ENCODE measurements at places on chromosomes 6 and 20.
A peak's percentile ranks its signal among the peaks of the same experiment; 100 is the strongest.

DNA sequence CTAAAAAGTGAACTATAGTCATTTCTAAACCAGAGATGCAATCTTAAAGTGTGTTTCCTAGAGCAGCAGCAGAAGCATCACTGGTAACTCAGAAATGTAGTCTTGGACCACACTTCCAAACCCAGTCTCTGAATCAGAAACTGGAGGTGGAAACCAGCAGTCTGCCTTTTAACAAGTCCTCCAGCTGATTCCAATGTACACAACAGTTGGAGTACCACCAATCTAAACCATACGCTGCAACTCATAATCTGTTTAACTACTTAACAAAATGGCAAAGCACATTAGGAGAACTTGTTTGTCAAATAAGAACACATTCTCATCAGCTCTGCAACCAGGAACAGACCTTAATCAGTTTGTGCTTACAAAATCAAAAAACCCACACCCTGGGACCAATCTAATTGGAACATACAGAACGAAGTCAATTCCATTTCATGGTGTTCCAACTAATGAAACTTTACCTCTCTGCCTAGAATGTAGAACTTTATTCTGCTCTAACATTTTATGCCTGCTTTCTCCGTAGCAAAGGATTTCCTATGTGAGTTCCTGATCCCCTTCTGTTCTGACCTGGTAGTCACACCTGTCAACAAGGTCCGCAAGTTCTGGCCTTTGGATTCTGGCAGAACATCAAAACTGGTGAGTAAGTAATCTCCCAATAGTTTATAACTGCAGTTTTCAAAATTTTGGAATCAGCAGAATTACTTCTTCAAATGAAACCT is 390.4 kb downstream of the HTR1B start:
- DNase-seq, result no peak

GRCh38 chr20:37726971-37727956 is 33.4 kb downstream of the CTNNBL1 start:
- DNase-seq, result peak; percentile 73

GRCh38 chr6:159181914-159182313 is 12.7 kb downstream of the FNDC1 start:
- DNase-seq, result no peak

GRCh38 chr6:108966855-108967755 is 118.9 kb downstream of the ARMC2 start:
- DNase-seq, result peak; percentile 58

GRCh38 chr20:41183391-41183790 is 46.0 kb downstream of the PLCG1 start:
- no peak for DNase-seq

DNA sequence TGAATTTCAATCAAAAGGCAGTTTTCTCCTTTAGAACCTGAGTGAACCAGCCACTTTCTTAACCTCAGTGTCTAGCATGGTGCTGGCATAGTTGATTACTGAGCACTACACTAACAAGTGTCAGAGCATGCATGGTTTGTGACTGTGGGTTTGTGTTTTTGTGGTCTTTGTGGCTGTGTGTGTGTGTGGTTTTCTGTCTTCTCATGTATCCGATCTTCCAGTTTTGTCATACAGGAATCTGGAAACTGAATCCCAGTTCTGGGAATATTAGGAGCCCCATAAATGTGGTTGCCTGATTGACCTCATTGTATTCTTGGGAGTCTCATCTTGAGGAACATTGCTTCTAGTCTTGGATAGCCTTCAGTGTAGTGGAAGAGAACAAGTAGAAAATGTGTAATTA is 73.7 kb downstream of the ESR1 start:
- no peak for DNase-seq

DNA sequence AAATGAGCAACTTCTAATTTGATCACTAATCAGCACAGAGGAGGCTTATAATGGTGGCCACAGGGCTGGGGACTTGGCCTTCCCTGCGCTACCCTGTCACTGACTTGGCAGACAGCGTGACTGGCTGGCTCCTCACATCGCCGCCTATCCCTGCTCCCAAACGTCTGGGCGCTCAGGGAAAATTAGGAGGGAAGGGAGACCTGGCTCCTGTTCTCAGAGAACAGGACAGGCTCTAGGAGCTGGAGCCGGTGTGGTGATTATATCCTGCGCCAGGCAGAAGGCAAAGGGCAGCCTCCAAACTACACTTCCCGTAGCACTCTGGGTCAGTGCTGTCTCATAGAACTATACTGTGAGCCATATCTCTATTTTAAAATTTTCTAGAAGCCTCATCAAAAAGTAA is 53.4 kb downstream of the VEGFA start:
- DNase-seq, result no peak

- DNase-seq, result peak; percentile 42
Measured at GRCh38 chr6:112929641-112930040, 582.5 kb downstream of the RFPL4B start.

- DNase-seq, result no peak
Measured at GRCh38 chr20:9141921-9142320, 73.0 kb downstream of the PLCB4 start.

DNA sequence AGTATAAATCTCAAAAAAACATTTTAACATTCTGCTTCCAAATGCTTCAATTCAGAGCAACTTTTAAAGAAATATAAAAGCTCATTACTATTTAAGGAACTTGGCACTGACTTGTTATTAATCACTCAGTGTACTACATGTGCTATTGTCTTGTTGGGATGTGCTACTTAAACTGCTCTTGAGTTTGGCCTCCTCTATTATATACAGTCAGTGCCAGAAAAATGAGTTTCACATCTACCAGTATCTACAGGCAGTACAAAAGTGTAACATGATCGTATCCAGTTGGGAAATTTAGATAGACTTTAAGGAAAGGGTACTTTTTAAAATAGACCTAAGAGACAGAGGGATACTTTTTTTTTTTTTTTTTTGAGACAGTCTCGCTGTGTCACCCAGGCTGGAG is 627.3 kb upstream of the SLC35B3 start:
- DNase-seq, result no peak

DNA sequence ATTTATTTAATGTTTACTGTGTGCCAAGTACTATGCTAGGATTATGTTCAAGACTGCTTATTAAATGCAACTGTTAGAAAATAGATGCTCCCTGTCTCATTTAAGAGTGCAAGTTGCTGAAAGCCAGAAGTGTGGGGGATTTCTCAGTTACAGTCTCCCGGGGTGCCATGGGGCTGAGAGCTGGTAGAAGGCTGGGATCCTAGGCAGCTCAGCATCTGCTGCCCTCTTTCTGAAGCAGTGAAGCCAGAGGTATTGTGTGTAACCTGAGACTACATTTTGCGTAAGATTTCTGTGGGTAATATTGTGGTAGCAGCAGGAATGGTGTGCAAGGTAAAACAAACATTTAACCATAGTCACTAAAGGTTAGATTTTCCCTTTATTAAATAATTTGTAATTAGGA is 120.6 kb downstream of the AKAP7 start:
- peak; percentile 39 for DNase-seq

DNA sequence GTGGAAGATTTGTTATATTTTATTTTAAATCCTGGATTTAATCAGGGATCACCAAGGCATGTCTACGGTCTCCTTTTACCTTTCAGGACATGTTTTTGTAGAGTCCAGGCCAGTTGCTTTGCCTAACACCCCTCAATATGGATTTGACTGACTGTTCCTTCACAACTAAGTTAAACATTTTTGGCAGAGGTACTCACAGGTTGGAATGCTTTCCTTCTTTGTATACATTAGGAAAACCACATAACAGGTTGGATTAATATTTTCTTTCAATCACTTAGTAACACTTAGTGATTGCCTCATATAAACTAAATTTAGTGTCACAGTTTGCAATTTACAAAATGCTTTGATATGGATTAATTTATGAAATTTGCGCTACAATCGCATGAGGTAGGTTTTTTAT is 64.5 kb downstream of the IPCEF1 start:
- DNase-seq, result no peak

DNA sequence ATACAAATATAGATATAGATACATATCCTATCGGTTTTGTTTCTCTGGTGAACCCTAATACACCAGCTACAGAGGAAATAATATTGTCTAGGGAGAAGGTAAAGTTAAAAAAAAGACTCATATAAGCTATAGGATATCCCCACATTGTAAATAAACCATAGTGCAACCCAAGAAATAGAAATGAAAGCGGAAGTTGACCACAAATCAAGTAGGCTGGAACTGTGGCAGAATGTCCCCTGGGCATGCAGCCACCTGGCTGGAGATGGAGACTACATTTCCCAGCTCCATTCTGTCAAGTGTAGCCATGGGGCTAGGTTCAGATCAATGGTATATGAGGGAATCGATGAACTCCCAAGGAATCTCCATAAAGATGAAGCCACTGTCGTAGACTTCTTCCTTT is 70.1 kb upstream of the RPS6KA2 start:
- DNase-seq, result no peak

GRCh38 chr20:24366336-24367004 is 103.0 kb upstream of the SYNDIG1 start:
- DNase-seq, result no peak

DNA sequence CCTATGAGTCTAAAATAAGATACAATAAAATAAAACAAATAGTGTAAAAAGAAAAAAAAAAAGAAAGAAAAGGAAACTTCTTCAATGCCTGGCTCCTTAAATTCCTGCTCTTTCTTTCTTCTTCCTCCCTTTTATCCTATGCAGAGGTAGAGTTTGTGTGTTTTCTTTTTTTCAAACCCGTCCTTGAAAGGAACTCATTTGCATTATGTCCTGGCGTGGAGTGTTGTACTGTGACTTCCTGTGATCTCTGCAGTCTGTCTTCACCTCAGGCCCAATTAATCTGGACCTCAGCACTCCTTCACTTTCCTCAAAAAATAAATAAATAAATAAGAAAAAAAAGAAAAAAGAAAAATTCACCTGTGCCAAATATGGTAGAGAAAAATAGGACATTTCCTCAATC is 541.9 kb upstream of the SPTLC3 start:
- no peak for DNase-seq

DNA sequence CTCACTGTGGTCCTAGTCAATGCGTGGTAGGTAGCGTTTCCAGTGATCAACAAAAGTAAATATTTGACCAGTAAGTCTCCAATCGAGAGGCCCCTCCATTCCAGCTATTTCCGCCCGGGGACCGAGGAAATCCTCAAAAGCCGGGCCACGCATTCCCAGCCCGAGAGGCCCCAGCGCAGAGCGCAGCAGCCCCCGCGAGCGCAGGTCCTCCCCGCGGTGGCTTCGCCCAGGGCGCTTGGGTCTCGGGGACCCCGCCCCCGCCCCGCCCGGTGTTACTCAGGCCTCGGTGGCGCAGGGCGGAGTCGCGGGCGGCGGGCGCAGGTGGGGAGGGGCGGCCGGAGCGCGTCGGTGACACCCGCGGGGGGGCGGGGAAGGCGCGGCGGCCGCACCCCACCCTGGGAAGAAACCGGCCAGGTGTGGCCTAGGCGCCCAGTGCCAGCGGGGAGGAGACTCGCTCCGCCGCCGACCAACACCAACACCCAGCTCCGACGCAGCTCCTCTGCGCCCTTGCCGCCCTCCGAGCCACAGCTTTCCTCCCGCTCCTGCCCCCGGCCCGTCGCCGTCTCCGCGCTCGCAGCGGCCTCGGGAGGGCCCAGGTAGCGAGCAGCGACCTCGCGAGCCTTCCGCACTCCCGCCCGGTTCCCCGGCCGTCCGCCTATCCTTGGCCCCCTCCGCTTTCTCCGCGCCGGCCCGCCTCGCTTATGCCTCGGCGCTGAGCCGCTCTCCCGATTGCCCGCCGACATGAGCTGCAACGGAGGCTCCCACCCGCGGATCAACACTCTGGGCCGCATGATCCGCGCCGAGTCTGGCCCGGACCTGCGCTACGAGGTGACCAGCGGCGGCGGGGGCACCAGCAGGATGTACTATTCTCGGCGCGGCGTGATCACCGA is at the start of gene DSP:
Gene DSP, plus strand, starts transcription at position 497 of the 890 bp plus-strand sequence. Its CDS starts 245 bp downstream, at position 742.
- DNase-seq, result peak; percentile 21

DNA sequence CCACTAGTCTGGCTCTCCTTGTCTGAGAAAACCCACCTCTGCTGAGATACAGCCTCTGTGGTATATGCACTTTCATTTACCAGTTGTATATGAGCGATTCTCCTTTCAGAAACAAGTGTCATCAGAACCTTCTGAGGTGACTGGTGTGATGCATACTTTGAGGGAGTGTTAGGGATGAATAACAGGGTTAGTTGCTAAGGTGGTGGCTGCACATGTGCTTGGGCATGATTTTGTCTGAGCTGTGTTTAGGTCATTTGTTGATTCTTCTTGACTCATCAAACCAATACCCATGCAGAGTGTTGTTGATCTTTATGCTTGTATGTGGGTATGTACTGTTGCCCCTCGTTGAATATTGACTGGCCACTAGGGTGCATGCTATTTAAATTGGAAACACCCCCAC is 25.7 kb downstream of the DTD1 start:
- DNase-seq, result no peak

- peak; percentile 60 for DNase-seq
Measured at GRCh38 chr6:64680446-64680845, 1026.6 kb downstream of the EYS start.

- peak; percentile 94 for DNase-seq
Measured at GRCh38 chr6:80425089-80425823, 318.8 kb downstream of the BCKDHB start.

DNA sequence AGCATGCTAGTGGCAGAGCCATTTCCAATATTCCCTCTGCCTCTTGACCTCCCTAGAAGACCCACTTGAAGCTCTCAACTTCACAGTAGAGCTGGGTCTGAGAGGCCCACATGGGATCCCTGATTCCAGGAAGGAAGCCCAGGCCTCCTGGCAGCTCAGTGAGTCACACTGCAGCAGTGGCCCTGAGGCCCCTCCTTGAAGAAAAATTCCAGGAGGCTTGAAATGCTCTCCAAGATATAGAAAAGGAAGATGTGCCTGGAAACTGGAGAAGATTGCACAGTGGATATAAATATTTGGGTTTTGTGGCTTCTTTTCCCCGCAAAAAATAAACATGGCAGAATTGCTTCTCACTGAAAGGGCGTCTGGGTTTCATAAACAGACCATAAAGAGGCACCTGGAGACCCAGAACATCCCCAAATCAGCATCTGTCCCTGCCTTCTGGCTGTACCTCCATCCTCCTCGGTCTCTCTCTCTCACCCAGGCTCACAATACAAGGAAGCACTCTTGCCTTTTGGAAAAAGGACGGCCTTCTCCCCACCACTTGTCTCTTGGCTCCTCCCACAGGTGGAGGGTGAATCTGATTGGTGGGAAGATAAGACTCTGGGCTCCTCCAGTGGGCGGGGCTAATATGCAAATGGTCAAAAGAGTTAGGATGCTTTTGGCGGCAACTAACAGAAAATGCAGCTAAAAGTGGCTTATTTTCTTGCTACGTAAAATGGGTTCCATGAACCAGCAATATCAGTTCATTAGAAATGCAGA is 200.0 kb upstream of the SULF2 start:
- peak; percentile 45 for DNase-seq
